Right ventricle myocardium inferior (tissue), 1 donor: ENCODE measurements at places on chromosomes 4 and X.

DNA sequence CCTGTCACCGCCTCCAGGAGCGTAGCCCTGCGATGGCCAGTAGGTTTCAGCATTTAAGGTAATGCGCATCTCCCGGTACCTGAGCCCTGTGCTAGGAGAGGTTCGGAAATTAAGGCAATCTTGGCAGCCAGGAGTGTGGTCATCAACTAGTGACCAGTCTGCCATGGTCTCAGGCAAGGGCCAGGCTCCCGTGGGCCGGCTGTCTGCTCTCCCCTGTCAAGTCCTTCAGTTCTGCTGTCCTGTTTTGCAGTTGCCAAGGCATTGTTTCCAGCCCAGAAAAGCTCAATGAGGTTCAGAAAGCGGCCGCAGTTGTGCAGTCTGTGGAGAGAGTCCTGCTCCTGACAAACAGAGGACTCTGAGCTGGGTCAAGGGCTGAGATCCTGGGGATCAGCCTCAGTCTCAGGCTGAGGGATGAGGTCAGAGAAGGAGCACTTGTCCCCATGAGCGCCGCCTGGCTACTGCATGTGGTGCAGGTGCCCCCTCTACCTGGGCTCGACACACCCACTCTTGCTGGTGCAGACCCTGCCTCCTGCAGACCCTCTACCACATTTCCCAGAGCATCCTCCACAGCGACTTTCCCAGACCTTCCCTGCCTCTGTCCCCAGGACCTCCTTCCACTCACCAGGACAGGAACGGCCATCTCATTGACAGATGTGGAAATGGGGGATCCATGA is 53.4 kb upstream of the PSAPL1 start:
- DNase-seq: peak; percentile 21

- DNase-seq: no peak
Measured at GRCh38 chr4:186602978-186603377, 47.6 kb upstream of the MTNR1A start.

DNA sequence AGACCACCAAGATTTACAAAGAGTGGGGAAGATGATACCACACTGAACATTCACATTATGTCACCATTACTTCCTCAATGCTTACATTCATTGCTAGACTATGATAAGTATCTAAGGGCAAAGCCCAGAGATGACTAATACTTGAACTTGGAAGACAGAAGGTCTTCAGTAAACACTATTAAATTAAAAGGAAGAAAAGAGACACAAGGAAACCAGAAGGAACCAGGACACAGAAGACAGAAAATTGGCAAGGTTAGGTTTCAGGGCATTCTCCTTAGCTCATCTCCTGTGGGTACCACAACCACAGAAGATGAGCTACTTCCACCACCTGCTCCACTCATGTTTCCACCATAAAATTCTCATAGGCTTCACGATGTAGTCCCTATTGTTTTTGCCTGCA is 64.9 kb downstream of the NLGN4X start:
- DNase-seq: no peak

GRCh38 chrX:88735835-88736234 is 11.2 kb upstream of the CPXCR1 start:
- DNase-seq: no peak

- no peak for DNase-seq
Measured at GRCh38 chr4:147776716-147777115, 44.8 kb downstream of the ARHGAP10 start.

DNA sequence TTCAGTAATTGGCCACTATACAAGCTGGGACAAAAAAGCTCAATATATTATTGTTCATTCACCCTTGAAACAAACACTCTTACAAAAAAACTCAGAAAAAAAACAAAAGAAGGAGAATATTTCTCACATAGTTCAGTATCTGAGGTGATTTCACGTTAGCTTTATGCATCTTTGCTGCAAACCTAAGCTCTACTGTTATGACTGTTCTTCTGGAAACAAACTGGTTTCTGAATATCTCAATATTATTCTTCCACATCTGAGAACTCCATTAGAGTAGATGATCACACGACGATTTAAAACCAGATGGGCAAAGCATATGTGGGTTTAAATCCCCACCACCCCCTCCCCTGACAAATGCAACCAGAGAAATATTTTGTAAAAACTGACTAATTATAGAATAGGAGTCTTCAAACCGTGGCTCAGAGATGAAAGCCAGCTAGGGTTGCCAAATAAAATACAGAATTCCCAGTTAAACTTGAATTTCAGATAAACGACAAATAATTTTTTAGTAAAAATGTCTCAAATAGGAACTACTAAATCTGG is 182.0 kb upstream of the FAM241A start:
- no peak for DNase-seq

DNA sequence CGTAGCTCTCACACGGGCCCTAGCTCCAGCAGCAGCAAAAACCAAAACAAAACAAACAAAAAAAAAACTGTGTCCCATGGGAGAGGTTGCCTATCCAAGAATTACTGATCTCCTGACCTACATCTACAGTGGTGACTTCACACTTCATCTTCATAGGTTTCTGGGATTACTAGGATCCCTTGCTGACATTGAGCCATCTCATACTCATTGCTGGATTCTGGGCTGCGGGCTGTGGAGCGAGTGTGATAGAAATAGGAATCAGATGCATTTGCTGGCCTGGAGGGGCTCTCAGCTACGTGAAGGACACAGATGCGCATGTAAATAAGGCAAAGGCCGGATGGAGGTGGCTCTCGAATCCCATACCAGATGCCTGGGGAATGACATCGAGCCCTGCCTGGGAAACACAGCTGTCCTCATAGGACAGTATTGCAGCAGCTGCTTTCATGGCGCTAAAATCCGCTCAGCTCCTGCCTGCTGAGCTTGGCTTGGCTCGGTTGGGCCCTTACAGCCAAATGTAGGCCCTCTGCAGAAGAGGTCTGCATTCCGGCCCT is 41.7 kb downstream of the CNGA2 start:
- no peak for DNase-seq

DNA sequence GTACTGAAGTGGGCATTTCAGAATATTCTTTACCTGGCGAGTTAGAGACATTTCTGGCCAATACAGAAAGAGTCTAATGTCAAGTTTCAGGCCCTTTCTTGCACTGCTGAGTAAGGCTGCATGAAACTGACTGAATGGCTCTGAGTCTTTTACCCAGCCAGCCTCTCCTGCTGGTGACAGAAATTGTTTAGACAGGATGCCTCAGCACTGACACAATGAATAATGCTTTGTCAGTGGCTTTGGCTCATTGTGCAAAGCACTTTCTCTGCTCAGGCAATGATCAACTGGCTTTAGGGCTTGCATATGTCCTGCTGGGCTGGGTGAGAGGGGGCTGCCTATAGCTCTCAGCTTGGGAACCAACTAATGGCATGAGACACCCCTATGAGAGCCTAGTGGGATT is 45.5 kb downstream of the CLNK start:
- DNase-seq: no peak

- DNase-seq: no peak
Measured at GRCh38 chr4:1400831-1401408, 5.3 kb downstream of the NKX1-1 start.

GRCh38 chr4:56222514-56222913 is 164.8 kb downstream of the AASDH start:
- no peak for DNase-seq

- no peak for DNase-seq
Measured at GRCh38 chr4:185093603-185094002, 49.5 kb upstream of the SLC25A4 start.

GRCh38 chr4:182560358-182560757 is 317.2 kb downstream of the TENM3 start:
- no peak for DNase-seq

DNA sequence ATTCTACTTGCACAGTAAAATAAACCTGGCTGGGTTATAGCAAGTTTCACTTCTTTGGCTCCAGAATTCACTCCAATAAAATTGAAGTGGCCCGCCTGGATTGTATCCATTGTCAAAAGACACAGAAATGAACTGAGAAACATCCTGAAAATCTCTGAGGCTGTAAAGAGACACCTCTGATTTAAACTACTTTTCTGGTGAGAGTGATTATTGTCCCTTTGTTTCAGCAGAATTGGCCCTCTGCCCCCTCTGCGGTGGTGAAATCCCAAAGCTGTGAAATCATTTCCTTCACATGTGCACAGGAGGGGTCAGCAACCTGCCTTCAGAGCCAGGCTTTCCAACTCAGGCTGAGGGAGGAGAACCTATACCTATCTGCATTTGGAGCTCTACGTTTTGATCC is 23.0 kb downstream of the GAB3 start:
- peak; percentile 68 for DNase-seq

DNA sequence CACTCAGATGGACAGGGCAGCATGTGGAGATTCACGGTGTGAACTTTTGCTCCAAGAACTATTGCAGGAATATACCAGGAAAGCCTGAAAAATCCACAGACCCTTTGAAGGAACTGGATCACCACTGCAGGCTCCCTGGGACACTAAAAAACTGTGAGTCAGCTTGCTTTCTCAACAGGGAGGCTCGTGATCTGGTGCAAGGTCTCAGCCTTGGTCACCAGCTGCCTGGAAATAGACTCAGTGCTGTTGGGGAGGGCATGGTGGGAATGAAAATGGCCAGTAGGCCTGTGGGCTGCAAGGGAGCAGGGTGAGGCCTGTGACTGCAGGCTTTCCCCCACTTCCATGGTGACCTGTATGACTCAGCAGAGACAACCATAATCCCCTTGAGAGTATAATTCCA is 426.4 kb upstream of the RPS6KA3 start:
- DNase-seq: no peak

DNA sequence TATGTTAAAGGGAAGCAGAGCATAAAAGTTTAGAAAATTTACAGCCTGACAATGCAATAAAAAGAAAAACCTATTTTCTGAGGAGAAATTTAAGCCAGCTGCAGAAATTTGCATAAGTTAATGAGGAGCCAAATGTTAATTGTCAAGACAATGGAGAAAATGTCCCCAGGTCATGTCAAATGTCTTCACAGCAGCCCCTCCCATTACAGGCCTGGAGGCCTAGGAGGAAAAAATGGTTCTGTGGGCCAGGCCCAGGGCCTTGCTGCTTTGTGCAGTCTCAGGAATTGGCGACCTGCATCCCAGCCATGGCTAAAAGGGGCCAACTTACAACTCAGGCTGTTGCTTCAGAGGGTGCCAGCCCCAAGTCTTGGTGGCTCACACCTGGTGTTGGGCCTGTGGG is 275.4 kb upstream of the RPS6KA3 start:
- no peak for DNase-seq

GRCh38 chrX:1416327-1416784 is 24.4 kb upstream of the SLC25A6 start:
- no peak for DNase-seq

GRCh38 chr4:99321241-99322191 is at the start of gene ADH1B:
Gene ADH1B, minus strand, starts transcription at chr4:99321401. Its CDS starts 70 bp downstream, at chr4:99321331.
- DNase-seq: no peak

GRCh38 chr4:38738940-38739803 is 43.6 kb downstream of the TLR10 start:
- DNase-seq: no peak

DNA sequence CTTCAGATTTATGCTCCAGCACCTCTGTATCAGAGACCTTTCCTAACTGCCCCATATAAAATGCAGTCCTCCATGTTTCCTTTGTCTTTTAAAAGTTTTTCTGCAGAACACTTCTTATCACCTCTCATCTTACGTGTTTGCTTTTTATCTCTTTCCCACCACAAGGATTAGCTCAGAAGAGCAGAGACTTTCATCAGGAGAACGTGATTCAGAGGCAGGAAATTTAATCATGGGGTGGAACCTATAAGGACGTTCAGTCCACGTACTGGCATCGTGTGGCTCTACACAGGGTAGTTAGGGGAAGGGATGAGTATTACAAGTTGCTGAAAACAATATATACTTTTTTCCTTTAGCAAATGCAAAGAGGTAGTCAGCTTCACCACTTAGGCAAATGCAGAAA is 98.7 kb downstream of the SORBS2 start:
- no peak for DNase-seq

- no peak for DNase-seq
Measured at GRCh38 chr4:70761276-70761816, 39.6 kb downstream of the RUFY3 start.
